ENCODE measurements at places on chromosomes 2 and 18.

DNA sequence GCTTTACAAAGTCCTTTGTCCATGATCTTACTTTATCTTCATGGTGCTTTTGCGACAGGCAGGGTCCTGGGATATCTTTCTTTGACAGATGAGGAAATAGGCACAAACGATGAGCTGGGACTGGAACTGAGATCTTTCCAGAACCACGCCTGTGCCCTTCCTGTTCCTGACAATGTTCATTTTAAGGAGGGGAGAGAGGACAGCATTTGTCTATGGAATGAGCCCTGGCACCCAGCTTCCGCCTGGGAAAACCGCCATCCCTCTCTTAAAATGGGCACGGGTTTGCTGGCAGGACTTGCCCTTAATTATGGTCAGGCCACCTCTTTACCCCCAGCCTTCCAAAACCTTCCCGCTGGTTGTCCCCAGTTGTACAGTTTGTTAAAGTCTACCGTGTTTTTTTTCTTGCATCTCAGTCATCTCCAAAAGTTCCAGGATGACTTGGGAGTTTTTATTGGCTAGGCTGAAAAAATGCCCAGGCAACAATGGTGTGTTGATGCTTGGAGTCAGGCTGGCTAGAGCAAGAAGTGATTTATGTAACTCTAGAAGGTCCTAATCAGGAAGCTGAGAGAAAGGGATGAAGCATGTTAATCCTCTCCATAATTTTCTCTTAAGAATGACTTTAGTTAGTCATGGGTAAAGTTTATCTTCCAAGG, 264.9 kb upstream of the EPAS1 start:
- peak; percentile 46 for DNase-seq

DNA sequence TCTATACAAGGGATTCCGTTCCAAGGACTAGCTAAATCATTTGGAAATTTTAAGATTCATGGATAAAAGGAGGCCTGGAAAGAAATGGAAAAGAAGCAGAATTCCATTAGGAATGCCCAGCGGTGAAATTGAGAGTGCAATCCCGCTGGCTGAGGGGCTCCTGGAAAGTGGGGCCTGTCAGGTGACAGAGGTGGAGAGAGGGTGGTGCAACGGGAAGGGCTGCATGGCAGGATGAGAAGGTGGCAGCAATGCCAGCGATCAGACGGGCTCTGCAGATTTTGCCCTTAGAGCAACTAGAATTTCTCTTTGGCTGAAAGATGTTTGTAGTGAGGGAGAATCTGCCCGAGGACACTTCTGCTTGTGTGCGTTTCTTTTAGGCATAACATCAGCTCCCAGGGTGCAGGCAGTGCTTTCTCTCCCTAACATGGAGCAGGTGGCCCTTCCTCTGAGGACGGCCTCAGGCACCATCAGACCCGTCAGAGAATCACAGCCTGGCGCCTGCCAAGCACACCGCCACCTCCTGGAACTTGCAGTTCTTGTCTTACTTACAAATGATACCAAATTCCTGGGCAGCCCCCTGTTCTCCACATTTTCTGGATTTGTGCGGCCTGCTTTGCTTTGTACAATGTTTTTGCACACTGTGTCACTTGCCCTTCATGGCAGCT, 261.6 kb downstream of the NDUFA10 start:
- DNase-seq = no peak

- peak; percentile 88 for DNase-seq
Observed at GRCh38 chr2:170886386-170886785, 42.7 kb upstream of the GORASP2 start.

DNA sequence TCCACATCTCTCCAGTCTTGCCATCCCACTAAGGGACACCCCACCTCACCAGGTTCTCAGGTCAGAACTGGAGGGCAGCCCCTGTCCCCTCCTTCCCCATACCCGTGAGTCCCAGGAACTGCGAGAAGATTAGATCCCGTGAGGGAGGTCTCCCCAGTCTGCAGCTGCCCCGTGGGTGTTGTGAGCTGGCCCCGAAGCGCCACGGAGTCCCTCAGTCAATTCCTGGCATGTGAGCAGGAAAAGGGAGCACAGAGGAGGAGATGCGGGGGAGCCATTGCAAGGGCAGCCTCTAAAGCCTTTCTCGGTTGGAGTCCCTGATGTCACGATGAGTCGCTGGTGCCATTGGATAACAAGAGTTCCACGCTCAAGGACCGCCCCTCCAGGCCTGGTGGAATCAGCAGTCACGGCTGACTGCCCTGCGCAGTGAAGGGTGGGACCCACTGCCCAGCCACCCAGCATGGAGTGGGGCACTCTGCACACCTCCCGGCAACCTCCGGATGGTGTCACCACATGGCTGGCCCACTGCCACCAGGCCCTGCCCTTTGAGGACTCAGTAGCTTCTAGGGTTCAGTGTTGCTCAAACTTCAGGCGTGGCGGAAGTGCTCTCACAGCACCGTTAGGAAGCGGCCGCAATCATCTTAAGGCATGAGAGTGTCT, 434.9 kb upstream of the MYT1L start:
- no peak for DNase-seq

GRCh38 chr2:46547223-46548102, 68.1 kb downstream of the TMEM247 start:
- DNase-seq = no peak

DNA sequence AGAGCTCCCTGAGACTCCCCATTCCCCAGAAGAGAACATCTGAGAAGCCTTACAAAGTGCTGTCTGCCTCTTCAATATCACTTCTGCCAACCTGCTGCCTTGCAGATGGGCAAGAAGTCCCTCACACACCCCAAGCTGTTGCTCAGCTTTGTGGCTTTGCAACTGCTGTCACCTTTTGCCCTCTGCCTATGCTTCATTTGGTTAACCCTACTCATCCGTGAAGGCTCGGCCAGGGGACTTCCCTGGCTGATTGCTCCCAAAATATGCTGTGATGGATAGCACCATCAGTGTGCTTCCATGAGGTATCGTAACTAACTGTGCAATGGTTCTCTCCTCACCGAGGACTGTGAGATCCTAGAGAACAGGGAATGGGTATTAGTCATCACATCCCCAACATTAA, 88.9 kb upstream of the CYP1B1 start:
- no peak for DNase-seq

DNA sequence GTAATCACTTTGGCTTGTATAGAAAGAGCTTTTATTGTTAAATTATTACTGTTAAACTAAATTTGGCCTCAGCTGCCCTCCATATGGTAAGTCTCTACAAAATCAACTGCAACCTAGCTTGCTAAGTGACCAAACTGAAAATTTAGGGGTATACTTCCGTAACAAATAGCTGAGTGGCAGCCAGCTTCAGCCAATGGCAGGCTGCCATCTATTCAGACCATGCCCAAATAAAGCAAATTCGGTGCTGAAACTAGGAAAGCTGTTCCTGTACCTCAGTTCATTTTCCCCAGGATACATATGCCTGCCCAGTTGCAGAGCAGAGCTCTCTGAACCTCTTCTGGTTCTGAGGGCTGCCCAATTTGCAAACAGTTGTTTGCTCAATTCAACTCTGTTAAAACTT, 94.8 kb downstream of the EML6 start:
- no peak for DNase-seq

- no peak for DNase-seq
Observed at GRCh38 chr18:45916302-45916701, 50.8 kb downstream of the EPG5 start.
